ENCODE measurements at places on chromosomes 6 and 20. TPM values are rescaled to one million over a fixed set of nuclear protein-coding genes. Genes with fewer than 3 reads are reported as not detected.

The SLCO4A1 gene
- 15.0 TPM for total RNA-seq

The EDEM2 gene
- total RNA-seq, result 17.9 TPM

- no peak for DNase-seq
Observed at GRCh38 chr6:51514748-51515402, 572.5 kb downstream of the PKHD1 start.

DNA sequence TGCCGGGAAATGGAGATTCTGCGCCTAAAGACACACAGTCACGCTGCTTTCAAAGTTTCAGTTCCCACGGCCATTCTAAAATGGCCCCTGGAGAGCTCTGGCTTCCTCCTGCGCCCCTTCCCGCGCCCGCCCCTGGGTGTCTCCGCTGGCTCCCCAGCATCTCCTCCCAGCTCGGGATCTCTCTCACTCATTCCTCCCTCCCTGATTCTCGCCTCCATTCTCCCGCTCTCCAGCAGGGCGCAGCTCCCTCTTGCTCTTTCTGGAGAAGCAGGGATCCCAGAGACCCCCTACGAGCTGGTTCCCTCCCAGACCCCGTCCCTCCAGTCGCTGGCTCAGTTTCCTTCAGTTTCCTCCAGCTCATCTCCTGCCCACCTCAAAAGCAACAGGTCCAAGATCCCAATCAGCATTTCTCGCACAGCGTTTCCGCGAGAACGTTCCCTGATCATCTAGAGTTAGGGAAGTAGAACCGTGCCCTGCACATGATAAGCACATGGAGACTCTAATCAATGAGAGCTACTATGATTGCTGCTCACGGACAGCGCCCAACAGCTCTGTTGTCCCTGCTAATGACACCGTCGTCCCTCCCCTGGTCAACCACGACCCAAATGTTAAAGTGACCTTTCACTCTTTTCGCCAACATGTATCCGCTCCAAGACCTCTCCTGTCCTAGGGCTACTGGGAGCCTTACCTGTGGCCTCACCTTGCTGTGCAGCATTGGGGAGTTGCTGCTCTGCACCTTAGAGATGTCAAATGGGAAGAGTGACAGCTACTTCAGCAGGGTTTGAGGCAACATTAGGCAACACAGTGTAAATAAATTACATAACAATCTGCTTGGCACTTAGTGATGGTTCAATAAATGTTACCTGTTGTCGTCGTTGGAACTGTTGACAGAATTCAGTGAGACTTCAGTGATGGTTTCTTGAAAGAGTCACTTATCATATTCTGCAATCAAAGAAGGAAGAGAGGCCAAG is 218.5 kb upstream of the QKI start:
- no peak for DNase-seq

The NOX3 gene
- total RNA-seq, result not detected

DNA sequence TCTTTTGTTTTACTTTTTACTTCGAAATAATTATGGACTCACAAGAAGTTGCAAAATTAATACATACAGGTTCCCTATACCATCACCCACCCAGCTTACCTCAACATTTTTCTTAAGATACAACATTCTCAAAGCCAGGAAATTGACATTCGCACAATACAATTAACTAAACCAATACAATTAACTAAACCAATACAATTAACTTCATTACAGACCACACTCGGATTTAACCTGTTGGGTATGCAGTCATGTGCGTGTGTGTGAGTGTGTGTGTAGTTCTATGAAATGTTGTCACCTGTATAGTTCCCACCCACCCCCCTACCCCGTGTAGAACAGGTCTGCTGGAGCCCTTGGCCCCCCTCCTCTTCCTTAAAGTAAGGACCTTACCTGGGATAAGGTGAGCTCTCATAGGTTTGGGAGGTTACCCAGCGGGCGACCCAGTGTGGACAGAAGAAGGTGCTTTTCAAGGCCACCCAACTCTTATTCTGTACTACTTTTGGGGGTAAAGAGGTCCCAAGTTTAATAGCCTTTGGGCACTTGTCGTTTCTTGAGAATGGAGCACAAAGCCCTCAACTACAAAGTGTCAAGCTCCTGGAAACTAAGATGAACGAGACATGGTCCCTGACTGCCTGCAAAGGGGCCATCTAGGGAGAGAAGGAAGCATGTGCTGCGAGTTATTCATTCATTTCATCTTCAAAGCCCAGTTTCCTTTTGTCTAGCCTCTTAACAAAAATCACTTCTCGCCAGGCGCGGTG is 544 bp upstream of the STK38 start:
- DNase-seq, result no peak

The RGS17 gene
- total RNA-seq, result 0.43 TPM

DNA sequence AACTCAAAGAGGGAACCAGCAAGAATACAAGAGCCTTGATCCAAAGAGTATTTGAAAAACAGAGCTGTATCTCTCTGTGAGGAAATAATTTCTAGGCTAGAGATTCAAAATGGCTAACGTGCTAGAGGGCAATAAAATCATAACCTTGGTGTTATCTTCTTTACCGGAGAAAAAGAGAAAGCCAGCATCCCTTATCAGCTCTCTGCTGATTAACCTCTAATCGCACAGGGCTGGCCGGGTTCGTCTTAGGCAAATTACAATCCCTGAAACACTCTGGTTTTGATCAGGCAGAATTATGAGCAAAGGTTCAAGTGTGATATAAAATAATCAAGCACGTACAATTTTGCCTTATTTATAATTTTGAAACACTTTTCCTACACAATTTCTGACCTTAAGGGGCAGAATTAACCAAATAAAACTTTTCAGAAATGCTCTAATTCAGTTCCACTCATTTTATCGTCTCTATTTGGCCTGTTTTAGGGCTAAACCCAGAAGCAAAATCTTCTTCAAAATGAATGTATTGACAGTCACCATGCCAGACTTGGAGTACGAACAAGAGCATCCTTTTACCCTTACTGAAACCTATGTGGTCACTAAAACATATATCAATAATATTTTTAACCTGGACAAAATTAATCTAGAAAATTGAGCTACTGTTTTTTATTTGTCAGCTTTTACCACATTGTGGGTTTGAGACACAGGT is 13.7 kb downstream of the PSMB9 start:
- DNase-seq, result no peak

DNA sequence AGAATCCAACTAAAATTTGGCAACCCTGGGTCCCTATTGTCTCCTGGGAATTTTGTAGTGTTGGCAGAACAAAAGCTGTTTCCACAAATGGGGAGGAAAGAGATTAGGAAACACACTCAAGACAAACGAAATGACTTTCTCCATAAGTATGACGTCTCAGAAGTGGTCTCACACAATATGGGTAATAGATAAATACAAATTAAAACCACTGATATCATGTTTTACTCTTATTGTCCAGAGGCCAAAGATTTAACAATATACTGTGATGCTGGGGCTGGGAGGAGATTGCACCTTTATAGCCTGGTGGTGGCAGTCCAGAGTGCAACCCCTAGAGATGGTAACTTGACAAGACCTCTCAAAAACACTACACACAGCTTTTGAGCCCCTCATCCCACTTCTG is 18.6 kb downstream of the FKBP1A start:
- DNase-seq, result peak; percentile 1

The KCNS1 gene
- not detected for total RNA-seq

The CTAGE9 gene
- not detected for total RNA-seq

GRCh38 chr6:14038467-14039437 is 78.8 kb upstream of the CD83 start:
- no peak for DNase-seq

The RIPPLY2 gene
- total RNA-seq, result not detected

DNA sequence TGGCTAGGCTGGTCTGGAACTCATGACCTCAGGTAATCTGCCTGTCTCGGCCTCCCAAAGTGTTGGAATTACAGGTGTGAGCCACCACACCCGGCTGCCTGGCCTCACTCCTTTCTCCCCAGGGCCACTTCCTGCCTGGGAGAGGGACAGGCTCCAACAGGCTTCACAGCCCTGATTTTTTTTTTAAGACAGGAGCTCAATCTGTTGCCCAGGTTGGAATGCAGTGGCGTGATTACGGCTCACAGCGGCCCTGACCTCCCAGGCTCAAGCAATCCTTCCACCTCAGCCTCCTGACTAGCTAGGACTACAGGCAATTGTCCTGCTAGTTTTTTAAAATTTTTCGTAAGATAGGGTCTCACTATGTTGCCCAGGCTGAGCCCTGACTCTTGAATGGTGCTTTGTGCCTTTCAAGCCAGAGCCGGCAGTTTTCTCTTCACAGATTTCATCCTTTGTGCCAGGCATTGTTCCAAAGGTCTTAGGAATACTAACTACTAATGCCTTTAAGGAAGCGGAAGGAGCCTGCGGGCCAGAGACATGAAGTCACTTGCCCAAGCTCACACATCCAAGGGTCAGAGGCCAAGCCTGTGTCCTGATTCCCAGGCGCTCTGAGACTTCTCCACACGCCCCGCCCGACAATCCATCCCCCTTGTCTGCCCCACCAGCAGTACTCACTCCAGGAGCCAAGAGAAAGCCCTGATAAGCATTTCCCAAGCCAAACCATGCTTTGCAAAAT is 19.2 kb downstream of the CAPN11 start:
- DNase-seq, result peak; percentile 73

DNA sequence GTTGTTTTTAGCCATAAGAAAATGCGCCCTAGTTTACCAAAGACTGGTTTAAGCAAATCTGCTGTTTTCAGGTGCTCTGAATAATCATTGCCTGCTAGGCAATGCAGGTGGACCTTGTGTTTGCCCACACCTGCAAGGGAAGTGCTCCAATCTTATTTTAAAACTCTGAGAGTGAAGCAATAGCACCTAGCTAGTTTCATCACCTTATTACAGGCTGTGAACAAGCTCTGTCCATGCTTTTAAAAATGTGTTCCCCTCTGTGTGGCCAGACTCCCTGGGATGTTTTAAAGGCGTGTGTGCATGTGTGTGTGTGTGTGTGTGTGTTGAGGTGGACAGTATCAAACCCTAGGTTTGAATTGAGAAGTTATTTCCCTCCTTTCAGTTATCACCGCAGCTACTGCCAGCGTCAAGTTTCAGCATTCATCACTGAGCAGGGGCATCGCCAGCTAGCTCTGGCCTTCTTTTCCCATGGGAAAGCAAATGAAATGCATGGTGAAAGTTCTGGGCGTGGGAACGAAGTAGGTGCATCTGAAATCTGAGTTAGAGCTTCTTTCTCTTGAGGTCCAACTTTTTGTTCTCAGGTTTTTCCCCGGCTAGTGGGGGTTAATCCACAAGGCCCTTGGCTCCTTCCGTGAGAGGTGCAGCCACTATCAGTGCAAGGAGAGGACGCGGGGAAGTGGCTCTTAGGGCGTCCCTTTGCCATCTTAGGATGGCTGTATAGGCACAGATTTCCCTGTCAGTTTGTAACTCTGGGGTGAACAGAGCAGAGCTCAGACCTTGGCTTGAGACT is 30.8 kb downstream of the DUSP22 start:
- no peak for DNase-seq

GRCh38 chr6:16836144-16836981 is 75.1 kb upstream of the ATXN1 start:
- no peak for DNase-seq

- no peak for DNase-seq
Observed at GRCh38 chr6:113205553-113205952, 651.6 kb upstream of the MARCKS start.

DNA sequence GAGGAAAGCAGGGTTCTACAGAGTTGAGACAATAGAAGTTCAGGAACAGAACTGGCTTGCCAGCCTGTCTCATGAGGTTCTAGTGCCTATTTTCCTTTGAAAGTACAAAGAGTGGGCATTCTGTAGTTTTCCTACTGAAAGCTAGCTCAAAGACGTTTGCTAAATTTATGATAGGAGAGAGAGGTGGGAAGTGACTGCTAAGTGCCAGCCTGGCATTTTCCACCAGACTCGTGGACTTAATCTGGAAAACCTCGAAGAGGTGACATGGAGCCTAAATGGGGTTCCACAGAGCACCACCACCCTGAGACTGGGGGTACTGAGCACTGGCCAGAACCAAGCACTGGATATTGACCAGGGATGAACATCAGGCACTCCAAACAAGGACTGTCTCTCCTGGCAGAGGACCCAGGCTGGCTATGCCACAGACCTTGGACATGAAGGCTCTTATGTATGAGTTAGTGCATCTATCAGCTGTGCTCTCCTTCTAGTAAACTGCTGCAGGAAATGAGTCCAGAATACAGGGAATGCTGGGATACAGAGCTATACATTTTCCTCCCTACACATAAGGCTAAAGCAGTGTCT is 7.1 kb downstream of the PEX6 start:
- DNase-seq, result no peak

DNA sequence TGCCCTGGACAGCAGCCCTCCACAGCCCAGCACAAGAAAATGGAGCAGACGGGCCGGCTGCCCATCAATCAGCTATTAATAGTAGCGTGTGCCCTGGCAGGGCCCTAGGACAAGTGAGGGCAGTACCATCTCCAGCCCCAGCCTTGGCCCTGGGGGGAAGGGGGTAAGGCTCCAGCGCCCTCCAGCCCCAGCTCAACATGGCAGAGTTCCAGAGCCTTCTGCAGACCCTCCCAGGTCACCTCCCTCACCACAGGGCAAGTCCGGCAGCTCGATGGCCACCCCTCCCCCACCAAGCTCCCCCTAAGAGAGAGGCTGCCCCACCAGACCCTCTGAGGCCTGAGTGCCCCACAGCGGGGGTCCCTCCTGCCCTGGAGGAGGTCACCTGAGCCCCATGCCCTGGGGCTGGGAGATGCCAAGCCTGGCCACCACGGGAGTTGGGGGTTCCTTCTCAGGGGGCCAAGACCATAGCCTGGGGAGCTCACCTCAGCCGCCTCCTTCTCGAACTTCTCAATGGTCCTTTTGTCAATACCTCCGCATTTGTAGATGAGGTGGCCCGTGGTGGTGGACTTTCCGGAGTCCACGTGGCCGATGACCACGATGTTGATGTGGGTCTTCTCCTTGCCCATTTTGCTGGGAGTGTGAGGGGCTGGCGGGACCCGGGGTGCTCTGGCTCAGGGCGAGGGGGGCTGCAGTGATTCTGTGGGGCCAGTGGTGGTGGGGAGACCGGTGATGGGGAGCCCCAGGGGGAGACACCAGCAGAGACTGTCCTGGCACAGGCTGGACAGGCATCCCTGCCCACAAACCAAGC is 1.5 kb downstream of the EEF1A2 start:
- DNase-seq, result no peak

DNA sequence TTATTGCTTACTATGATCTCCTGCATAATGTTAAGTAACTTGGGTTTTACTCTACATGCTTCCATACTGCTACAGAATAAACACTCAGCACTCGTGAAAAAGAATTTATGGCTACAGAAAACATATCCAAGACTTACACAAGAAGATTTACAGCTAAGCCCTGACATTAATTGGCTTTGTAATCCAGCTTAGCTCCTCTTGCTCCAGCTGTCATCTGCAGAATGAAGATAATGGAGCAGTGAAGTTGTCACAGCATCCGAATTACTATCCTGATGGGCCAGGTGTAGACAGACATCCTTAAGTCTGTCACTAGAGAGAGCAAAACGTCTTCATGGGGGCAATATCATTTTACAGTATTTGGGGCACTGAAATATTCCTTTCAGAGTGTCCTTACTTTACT is 155.3 kb downstream of the PRKN start:
- DNase-seq, result no peak
